LNCaP clone FGC (cell line): ENCODE measurements at places on chromosomes 11 and 22.

- DNase-seq = no peak
Measured at GRCh38 chr11:112271242-112271641, 10.6 kb upstream of the PLET1 start.

GRCh38 chr11:68632802-68633201 is 51.5 kb upstream of the GAL start:
- DNase-seq = peak; percentile 49

DNA sequence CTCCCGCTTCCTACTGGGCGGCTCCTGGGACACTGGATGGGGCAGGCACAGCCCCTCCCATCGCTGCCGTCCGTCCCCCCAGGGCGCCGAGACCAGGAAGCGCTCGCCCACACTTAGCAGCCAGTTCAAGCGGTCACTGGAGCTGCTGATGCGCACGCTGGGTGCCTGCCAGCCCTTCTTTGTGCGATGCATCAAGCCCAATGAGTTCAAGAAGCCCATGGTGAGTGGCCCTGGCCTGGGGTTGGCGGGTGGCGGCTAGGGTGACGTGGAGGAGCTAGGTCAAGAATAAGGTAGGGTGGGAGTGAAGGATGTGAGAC is 44.6 kb downstream of the MYO7A start:
- no peak for DNase-seq

- DNase-seq = no peak
Measured at GRCh38 chr11:45930031-45930794, 7.8 kb downstream of the LARGE2 start.

GRCh38 chr11:9708544-9708943 is 44.7 kb downstream of the SWAP70 start:
- DNase-seq = no peak

- no peak for DNase-seq
Measured at GRCh38 chr11:110452720-110453119, 23.0 kb downstream of the FDX1 start.

DNA sequence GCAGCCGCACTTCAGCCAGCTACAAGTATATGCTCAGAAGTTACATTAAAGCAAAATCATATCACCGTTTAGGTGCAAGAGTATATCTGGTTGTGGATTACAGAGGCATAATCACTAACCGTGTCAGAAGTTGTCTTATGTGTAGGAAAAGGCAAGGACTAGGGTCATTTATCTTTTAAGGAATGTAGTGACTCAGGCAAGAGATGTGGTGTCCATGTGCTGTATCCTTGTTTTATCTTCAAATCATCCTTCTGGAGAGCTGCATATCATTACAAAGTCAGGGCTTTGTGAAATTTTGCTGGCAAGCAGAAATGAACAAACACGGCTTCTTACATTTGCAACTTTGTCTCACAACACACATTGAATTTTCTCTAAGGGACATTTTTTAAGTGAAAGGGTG is 12.7 kb upstream of the CHORDC1 start:
- DNase-seq = no peak

DNA sequence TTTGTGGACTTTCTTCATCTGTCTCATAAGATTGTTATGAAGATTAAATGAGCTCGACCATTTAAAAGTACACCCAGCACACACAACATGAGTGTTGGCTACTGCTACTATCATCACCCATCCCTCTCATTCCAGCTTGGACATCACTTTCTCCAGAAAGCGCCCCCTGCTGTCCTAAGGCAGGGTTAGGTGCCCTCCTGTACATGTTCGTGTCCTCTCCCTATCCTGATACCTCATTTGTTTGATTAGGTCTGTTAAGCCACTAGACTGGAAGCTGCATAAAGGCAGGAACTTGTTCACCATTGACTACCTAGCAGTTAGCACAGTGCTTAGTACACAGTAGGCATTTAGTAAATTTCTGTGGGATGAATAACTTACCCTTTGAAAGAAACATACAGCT is 85.5 kb downstream of the ENTHD1 start:
- no peak for DNase-seq

- no peak for DNase-seq
Measured at GRCh38 chr11:125286486-125286885, 121.9 kb downstream of the PKNOX2 start.

DNA sequence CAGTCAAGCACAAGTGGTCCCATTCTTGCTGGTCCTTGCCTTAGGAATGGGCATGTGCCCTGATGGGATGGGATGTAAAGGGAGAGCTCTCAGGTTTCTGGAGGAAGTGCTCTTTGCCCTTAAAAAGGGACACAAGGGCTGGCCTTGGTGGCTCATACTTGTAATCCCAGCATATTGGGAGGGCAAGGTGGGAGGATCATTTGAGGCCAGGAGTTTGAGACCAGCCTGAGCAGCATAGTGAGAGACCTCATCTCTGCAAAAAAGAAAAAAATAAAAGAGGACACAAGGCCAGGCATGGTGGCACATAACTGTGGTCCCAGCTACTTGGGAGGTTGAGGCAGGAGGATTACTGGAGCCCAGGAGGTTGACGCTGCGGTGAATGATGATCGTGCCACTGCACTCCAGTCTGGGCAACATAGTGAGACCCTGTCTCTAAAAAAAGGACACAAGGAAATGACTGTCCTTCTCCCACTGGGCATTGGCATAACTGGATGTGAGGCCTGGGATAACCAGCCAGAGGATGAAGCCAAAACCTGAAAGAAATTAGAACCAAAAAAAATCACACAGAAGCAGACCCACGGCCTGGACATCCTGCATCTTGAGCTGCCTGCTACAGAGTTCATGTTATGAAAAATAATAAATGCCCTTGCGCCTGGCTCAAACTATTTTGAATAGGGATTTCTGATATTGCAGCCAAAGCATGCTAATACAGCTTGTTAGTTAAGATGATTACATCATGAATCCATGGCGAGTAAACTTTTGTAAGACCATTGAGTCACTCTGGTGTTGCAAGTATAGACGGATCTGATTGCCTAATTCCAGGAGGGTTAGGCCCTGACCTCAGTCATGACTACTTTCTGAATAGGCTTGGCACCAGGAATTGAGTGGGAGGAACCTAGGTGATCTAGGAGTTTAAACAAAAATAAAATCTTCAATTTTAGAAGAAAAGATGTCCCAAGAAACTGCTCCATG is 12.9 kb upstream of the CRKL start:
- no peak for DNase-seq

DNA sequence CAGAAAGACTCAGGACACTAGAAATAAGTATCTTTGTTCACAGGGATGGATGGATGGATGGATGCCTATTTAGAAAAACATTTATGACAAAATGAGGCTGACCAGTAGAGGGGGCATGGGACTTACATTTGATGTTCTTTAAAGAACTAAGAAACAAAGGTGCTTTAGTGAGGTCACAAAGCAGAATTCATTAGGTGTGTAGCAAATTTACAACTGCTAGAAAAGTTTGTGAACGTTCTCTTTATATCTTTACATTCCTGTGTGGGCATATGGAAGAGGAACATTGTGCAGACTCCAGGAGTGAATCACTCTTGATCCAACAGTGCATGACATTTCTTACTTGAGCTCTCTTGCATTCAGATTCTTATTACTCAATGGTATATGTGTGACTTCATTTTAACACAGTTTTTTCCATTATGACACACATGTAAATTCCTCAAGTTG is 15.8 kb upstream of the SIK2 start:
- no peak for DNase-seq

- no peak for DNase-seq
Measured at GRCh38 chr11:35619116-35619854, 1.0 kb downstream of the FJX1 start.

DNA sequence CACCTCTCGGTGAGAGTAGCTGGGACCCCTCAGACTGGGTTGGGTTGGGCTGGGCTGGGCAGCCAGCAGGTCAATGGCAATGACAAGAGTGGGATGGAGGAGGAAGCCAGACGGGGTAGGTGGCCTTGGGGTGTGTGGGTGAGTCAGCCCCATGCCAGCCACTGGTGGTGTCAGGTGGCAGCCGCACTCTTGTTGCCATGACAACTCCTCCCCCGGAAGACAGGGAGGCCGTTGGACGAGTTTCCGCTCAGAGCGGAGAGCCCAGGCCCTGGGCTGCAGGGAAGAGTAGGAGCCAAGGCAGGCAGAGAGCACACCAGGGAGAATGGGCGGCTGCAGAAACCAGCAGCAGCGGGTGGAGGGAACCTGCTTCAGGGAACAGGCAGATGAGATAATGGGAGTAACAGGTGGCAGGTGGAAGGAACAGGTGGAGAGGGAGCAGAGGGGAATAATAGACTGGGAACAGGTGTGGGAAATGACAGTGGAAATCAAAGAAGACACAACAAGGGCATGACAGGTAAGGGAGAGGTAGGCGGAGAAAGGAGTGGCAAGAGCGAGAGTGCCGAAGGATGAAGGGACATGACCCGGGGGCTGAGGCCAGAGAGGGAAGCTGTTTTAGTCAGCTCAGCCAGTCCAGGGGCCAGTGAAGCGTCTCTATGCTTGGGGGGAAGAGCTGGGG is 8.7 kb downstream of the SPTBN2 start:
- DNase-seq = no peak

DNA sequence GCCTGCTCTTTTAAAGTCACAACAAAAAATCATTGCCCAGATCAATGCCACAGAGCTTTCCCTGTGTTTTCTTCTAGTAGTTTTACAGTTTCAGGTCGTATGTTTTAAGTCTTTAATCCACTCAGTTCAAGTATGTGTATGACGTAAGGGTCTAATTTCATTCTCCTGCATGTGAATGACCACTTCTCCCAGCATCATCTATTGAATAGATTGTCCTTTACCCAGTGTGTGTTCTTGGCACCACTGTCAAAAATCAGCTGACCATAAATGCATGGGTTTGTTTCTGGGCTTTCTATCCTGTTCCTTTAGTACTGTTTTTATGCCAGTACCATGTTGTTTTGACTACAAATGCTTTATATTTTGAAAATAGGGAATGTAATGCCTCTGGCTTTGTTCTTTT is 28.1 kb downstream of the INTS4 start:
- no peak for DNase-seq

- DNase-seq = no peak
Measured at GRCh38 chr22:33864723-33865130, 55.5 kb downstream of the LARGE1 start.

GRCh38 chr11:108729227-108729871 is 64.5 kb downstream of the DDX10 start:
- no peak for DNase-seq

DNA sequence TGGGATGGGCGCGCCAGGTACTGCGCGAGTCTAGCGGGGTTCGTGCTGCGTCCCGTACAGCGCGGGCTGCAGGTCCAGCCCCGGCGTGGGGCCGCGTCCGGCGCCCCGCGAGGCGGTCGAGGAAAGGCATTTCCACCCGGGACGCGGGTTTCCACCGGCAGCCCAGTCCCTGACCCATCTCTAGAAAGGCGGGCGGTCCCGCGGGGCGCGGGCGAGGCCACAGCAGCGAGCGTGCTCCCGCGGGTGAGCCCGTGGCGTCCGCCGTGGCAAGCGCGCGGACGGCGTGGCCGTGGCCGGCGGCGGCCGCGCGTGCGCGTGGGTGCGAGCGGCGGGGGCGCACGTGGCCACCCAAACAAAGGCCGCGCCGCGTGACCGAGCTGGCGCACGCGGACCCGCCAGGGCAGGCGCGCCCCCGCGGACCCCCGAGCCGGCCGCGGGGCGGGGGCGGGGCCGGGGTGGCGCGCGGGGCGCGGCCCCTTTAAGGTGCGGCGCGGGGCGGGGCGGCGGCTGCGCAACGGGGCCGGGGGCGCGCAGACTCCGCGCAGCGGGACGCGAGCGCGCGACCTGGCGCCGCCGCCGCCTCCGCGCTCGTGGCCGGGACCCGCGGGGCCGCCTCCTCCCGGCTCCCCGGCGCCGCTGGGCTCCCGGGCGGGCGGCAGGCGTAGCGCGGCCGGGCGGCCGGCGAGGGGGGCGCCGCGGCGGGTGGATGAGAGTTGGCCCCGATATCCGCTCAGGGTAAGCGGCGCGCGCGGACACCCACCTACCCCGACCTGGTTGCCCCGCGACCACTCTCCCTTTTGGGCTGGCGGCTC is 39.3 kb upstream of the CELSR1 start:
- no peak for DNase-seq

- no peak for DNase-seq
Measured at GRCh38 chr11:127345819-127346459, 345.4 kb upstream of the KIRREL3 start.
